Left cardiac atrium (tissue), 4 donors: ENCODE measurements at places on chromosomes 12 and 14.

- no peak for DNase-seq
These were observed 2.8 kb upstream of the KRT75 start for GRCh38 chr12:52436828-52437474.

DNA sequence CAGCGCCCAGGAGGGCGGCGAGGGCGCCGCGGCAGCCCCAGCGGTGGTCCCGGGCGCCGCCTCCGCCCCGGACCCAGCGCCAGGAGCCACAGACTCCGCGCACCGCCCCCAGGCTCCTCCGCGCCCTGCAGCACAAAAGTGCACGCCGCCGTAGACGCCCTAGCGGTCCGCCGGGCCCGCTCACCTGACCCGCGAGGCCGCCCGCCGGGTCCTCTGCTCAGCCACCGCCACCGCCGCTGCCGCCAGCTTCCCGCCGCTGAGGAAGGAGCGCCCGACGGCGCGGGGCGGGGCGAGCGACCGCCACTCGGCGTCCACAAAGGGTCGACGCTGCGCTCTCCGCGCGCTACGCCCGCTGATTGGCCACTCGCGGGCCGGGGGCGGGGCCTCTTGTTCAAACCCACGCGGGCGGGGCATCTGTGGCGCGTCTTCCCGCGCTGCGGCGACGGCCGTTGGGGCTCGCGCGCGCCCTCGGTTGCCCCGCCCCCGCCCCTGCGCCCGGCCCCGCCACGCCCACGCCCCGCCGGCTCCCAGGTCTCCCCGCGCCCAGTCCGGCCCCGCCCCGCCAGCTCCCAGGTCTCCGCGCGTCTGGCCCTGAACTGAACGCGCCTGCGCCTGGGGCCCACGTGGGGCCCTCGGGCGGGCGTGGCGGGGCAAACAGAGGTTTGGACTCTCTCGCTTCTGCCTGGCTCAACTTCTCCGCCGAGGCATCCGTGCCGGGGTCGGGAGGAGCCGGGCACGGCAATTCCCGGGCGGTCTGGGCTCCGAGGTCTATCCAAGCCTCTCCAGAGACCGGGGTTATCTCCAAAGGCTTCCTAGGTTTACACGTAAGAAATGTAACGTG lies at the start of gene CDCA4:
TSS of gene CDCA4 (minus strand) at position 269 of the 841 bp plus-strand sequence. CDS start 9,154 bp downstream, outside the sequence.
- DNase-seq = peak; percentile 98

DNA sequence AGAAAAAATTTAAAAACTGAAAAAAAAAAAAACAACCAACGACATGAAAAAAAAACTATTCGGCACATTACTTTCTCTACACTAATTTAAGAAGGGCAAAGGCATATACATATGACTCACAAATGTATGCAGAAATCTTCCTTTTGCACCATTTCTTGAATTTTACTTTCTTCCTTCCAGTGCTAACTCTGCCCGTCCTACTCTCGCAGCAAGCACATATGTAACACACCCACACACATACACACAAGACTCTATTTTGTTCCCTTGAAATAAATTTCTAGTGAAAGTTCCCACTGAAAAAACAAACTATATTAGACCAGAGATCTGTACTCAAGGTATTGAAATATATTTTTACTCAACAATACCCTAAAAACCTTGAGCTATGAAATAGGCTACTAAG lies 14.6 kb downstream of the BTG1 start:
- DNase-seq = no peak

GRCh38 chr12:116471544-116471943 lies 87.6 kb upstream of the MAP1LC3B2 start:
- DNase-seq = no peak

DNA sequence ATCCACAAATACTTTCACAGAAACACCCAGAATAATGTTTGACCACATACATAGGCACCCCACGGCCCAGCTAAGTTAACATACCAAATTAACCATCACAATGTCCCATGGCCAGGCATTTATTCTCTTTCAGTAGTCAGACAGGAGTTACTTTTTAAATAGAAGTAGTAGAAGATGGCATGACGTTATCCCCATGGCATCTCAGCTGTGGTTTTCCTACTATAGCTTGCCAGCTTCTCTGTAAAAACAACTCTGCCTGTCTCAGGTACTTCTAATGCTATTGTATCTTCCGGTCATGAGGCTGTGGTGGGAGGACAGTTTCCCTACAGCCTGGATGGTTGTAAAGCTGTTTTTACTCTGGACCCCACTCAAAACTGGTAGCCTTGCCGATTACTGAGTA lies 19.3 kb downstream of the CTSG start:
- no peak for DNase-seq

GRCh38 chr12:16384732-16385131 lies 37.3 kb downstream of the MGST1 start:
- DNase-seq = no peak

DNA sequence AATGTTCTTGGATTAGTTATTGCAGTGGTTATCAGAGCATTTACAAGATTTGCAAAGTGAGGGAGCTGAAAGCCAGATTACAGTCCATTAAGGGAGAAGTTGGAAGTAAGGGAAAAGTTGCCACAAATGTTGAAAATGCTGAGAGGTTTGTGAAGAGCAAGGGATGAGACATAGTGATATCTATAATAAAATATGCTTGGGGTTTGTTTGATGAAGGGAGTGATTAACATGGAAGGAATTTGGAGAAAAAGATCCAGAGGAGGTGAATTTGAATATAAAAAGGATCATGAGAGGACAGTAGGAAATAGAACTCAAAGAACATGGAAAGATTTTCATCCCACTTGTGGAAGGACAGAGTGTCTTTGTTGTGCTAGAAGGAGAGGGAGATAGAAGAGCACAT lies 19.3 kb upstream of the CCER1 start:
- DNase-seq = no peak
